ENCODE measurements at places on chromosomes 16 and 17. TPM values are rescaled to one million over a fixed set of nuclear protein-coding genes. Genes with fewer than 3 reads are reported as not detected.

The GPR139 gene
- 1.8 TPM for total RNA-seq

The SULT1A2 gene
- total RNA-seq = 0.12 TPM

The FBXL16 gene
- total RNA-seq = 12.6 TPM

The GDPD3 gene
- total RNA-seq = 0.94 TPM

The MRPS23 gene
- 38.0 TPM for total RNA-seq

The WNT3 gene
- 2.7 TPM for total RNA-seq

The LRRC75A gene
- 26.2 TPM for total RNA-seq

The FOXN1 gene
- not detected for total RNA-seq

The C17orf78 gene
- total RNA-seq = not detected

The CTF1 gene
- total RNA-seq = 0.54 TPM

The FZD2 gene
- 7.6 TPM for total RNA-seq
